ENCODE measurements at places on chromosomes 3 and 15.

DNA sequence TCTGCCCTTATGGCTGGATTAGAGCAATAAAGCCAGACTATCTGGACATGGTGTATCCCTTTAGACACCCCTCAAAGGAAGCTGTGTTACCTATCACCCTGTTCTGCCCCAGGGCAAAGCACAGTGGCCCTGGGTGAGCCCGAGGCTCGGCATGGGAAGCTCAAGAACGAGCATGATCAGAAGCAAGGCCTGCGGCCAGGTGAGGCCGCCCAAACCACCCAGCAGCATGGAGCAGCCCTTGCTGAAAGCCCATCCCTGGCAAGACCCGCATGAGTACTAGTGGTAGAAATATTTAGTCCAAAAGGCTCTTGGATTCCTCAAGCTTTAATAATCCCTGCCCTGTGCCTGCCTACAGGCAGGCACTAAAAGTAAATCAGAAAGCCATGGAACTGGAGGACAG lies 261.1 kb downstream of the MEX3B start:
- DNase-seq, result no peak

DNA sequence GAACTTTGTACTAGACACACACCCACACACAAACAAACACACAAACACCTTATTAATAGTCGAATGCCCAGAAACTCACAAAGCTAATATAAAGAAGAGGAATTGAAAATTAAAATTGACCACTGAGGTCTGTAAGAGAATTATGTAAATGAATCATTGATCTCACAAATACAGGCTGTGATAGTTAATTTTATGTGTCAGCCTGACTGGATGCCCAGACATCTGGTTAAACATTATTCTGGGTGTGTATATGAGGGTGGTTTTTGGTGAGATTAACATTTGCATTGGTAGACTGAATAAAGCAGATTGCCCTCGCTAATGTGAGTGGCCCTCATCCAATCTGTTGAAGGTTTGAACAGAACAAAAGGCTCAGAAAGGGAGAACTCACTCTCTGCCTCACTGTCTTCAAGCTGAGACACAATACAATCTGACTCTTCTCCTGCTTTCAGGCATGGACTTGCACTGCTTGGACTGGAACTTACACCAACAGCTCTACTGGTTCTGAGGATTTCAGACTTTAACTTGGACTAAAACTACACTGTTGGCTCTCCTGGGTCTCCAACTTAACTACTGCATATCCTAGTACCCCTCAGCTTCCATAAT lies 199.4 kb upstream of the TTC14 start:
- no peak for DNase-seq

GRCh38 chr3:35727179-35727578 lies 87.9 kb downstream of the ARPP21 start:
- DNase-seq, result no peak

DNA sequence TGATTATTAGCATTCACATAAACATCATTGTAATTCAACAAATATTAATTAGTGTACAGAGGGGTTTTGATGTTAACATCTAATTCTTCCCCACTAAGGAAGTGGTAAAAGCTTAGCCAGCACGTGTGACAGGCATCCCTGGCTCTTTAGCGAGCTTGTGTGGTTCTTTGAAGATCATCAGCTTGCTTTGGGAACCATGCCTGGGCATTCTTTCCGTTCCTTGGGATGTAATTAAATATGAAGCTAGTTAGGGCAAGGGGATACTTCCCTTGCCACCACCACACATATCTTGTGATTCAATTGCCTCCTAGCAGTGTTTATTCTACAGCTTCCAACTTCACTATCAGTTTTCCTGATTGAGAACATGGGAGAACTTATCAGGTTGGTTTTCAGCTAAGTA lies 246.5 kb downstream of the MYRIP start:
- no peak for DNase-seq

DNA sequence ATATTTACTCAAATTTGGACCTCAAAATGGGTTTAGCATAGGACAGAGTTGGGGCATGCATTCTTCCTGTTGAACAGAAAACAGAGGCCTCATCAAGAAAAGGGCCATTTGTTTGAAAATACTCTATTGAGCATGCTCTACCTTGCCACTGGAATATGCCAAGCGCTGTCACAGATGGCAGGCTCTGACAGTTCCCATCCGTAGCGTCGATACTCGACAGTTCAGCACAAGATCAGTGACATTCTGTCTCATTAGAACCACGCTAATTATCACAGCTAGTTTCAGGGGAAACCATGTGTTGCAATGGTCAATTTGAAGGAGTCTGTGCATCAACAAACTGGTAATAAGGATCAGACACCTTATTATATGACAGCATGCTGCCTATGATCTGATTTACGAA lies 54.5 kb downstream of the SATB1 start:
- no peak for DNase-seq

DNA sequence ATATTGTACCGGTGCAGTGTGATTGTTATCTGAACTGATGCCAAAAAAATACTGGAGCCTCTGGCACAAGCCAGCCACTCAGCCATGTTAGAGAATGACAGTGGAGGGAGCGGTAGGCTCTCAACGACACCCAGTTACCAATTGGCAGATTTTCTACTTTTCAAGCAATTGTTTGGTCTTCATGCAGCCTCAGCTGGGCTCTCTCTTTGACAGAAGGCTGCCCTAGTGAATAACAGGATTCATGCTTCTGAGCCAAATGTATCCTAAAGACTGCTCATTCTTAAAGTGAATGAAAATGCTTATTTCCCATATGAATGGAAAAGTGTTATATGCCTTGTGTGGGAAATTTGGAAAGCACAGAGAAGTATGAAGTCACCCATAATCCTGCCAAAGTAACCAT lies 261.2 kb upstream of the TRIM42 start:
- DNase-seq, result no peak

DNA sequence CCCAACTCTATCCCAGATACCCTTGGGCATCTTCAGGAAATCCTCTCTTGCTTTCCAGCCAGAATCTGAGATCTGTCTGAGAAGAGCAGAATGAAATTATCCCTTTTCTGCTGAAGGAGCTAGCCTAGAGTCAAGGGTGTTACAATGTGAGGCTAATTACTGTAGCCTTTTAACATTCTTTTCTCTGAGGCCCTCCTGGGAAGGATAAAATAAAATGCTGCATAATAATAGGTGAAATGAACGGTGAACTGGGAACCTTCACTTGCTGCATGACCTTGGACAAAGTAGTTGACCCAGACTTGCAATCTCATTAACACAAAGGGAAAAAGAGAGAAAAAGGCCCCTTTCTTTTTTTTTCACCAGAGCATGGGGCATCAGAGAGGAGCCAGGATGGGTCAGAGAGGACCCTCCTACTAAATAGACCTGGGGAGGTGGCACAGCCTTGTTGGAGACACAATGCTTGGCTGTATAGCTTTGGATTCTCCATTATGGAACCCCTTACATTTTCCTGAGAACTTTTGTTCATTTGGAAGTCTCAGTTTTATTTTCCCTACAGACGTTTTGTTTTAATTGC lies 137.0 kb upstream of the LIPC start:
- no peak for DNase-seq

DNA sequence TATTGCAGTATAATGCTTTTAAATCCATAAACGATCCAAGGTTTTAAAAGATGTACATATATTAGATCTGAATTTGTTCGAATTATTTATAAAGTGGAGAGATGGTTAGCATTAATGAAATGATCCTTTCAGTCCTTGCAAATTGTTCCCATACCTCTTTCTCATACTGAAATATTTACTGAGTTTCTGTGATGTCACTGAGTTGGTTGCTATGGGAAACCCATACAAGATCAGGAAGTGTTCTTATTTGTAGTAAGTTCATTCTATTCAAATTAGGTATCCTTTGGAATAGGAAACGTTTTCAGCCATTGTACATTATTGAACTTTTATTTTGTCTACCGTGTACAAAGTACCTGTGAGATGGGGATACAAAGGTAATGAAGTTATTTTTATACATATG lies 73.2 kb upstream of the CHL1 start:
- DNase-seq, result no peak

DNA sequence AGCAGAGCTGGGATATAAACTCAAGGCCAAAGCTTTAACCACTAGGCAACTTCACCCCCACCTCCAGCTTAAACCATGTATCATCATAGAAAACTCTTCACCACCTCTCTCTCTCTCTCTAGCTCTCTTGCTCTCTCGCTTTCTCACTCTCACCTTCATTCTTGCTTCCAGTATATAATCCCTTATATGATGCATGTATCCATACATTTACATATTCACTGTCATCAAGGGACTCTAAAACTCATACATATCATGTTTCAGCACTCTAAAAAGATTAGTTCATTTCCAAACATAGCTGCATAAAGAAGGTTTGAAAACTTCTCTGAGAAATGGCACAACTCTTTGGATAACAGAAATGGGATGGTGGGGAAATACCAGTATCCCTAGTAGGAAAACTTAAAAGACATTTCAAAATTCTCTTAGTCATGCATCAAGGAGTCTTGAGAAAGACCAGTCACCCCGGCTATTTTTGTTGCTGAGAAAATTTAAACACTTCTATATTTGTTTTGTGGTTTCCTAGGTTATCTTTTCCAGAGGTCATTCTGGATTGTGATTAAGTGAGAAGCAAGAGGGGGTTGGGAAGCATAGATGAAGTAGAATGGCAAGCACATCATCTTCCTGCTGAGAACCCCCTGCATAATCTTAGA lies 447.8 kb upstream of the THBS1 start:
- no peak for DNase-seq

DNA sequence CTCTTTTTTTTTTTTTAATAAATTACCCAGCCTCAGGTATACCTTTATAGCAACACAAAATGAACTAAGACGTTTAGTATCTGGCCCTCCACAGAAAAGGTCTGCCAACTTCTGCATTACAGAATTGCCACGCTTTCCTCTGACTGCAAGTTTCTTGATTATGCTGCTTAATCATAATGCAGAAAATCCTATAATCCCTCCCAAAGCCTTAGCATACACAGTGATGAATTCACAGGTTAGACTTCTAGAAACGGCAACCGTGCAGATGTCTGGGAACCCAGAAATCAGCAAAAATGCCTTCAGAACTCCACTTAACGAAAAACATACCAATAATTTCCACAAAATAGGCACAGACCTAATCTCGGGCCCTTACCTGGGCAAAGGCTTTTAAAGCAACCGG lies 144.7 kb upstream of the FRMD4B start:
- DNase-seq, result no peak

- no peak for DNase-seq
Measured at GRCh38 chr3:32303399-32303747, 64.9 kb downstream of the CMTM8 start.

DNA sequence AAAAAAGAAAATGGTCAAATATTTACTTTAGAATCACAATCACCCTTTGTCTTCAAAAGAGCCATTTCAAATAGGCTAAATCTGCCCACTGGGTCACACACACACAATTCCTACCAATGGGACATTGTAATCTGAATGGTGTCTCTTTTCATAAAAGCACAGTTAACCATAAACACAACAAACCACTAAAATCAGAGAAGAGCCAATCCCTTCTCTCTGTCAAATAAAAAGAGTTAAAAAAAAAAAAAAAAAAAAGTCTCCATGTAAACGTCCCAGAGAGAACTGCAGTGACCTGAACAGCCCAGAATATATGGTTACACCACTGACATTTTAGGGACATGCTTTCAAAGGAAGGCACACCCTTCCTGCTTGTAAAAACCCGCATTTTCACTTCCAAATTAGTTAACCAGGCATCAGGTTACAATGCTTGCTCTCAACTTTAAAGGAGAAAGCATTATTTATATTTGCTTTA lies 63.7 kb downstream of the PRICKLE2 start:
- DNase-seq, result no peak

GRCh38 chr15:70627734-70628548 lies 135.4 kb downstream of the UACA start:
- DNase-seq, result no peak

DNA sequence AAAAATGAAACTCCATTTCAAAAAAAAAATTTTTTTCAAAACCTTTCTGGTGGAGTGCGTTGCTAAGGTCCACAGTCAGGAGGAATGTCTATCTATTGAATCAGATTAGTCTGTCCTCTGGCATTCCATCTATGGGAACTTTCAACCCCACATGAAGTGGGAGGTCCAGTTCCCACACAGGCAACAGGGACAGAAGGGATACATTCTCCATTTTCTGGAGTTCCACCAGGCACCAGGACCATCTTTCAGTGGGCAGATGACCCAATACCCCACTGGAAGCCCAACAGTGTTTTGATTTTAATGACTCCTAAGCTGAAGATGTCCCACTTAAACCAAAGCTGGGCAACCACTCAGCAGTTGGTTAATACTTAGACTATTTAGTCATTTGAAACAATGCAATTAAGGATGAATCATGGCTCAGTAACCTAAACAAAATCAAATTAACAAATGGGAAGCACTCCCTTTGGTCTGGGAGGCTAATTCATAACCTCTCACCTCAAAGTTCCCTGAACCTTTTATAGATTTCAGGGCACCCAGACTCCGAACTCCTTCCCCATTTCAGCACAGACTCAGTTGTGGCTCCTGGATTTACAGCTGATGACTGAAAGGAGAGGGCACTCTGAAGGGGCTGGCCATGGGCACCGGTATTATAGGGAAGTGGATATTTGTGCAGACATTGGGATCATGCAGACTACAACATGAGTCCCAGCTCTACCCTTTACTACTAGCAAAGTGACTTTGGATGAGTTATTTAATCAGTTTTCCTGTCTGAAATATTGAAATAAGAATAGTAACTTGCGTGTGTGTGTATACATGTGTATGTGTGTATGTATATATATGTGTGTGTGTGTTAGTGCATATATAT lies 264.3 kb upstream of the LRTM1 start:
- DNase-seq, result no peak

DNA sequence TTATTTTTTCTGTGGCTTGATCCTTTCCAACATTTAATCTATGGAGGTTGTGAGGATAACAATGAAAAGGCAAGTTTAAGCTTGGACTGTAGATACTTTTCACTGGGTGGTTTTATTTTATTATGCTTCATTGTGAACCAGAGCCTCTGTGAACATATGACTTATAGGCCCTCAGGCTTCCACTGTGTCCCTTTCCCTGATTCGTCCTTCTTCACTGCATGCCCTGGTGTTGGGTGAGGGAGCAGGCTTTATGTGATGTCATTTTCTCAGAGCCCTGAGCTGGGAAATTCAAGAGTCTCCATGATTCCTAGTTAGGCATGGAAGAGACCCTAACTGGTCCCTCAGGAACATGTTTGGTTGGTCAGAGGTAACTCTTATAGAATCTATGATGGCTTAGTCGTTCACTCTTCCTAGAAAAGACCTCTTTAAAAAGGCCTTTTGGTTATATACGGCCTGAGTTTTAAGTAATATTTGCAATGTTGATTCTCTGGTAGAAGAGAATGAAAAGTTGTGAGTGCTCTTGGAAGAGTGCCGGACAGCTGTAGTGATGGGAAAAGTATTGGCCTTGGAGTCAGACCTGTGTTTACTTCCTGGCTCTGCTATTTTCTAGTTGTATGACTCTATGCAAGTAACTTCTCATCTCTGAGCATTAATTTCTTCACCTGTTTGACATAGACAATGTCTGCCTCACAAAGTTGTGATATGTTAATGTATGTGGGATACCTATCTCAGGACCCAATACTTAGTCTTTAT lies 168.4 kb downstream of the LPP start:
- no peak for DNase-seq
